ENCODE measurements at places on chromosomes 2 and 18.
A peak's percentile ranks its signal among the peaks of the same experiment; 100 is the strongest.

GRCh38 chr2:218400167-218400929 lies 680 bp downstream of the CTDSP1 start:
- peak; percentile 34 for DNase-seq

GRCh38 chr2:230453006-230453405 lies 37.0 kb downstream of the SP100 start:
- no peak for DNase-seq

GRCh38 chr2:15284614-15285013 lies 276.5 kb downstream of the NBAS start:
- DNase-seq, result no peak

GRCh38 chr18:46311491-46311890 lies 207.3 kb downstream of the HAUS1 start:
- DNase-seq, result no peak

DNA sequence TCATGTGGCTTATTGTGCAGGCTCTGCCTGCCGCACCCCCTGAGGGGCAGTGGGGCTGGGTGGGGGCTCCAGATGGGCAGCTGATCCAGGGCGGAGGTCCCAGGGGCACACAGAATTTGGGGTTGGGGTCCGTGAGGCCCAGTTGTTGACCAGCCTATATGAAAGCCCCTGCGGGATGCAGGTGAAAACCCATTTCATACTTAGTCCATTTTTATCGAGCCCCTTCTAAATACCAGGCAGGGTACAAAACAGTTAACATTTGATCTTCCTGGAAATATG lies 30.6 kb downstream of the MYO7B start:
- DNase-seq, result no peak

GRCh38 chr2:190913725-190914124 lies 33.1 kb downstream of the GLS start:
- DNase-seq, result no peak

DNA sequence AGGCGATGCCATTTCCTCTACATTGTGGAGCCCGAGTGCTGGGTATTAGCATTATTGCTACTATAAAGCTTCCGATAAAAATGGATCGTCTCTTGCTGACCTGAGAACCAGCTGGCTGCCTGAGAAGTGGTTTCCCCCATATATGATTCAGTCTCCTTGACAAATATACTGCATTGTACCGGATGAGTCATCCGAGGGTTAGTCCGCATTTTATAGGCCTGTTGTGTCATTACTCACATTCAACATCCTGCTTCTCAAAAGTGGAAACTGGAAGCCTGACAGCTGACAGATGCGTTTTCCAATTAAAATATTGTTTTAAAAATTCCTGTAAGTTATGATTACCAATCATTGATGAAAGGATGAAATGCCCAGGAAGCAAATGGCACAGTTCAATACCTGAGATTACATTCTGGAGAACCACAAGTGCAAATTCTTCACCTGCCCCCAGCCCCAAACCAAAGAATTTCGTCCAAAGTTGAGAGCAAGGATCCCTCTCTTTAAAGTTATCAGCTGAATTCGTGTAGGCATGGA lies 65.7 kb downstream of the SPRED2 start:
- DNase-seq, result peak; percentile 28

DNA sequence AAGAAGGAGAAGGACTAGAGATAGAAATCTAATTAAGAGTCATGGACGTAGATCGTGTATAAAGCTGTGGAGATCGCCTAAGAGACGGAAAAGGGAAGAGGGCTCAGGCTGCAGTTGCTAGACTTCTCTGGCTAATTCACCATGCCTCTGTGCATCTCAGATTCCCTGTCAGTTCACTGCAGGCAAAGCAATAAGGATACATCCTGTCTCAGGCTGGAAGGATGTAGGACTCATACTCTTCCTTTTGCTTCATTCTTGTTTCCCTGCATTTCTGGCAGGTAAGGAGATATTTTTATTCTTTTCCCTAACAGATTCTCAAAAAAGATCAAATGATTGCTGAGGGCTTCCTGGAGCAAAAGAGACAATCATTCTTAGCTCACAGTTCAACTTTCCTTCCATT lies 112.5 kb downstream of the AP1S3 start:
- no peak for DNase-seq

- DNase-seq, result no peak
Measured at GRCh38 chr2:173145454-173145853, 69.8 kb downstream of the MAP3K20 start.

DNA sequence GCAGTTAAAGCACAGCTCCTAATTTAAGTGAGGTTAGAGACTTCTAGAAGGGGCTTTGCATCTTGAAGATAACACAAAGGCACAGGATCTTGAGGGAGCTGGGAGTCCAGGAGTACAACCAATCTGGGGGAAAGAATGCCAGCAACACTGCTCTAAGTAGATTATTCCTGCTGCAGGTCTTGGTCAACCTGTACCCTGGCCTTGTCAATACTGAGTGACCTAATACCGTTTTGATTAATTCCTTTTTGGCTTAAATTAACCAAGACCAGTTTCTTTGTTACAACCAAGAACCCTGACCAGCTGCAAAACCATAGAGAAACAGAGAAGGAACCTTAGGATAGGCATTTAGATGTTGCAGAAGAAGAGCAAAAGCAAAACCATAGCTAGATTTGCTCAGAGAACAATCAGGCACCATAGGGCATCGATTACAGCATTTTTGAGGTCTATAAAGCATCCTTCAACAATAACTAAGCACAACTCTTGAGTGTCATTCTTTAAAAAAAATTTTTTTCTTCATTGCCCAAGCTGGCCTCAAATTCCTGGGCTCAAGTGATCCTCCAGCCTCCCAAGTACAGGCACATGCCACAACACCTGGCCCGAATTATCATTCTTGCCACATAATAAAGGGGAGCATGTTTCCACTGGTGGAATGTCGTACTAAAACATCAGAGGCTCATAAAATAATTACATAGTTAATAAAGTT lies 6.3 kb downstream of the STARD7 start:
- no peak for DNase-seq

DNA sequence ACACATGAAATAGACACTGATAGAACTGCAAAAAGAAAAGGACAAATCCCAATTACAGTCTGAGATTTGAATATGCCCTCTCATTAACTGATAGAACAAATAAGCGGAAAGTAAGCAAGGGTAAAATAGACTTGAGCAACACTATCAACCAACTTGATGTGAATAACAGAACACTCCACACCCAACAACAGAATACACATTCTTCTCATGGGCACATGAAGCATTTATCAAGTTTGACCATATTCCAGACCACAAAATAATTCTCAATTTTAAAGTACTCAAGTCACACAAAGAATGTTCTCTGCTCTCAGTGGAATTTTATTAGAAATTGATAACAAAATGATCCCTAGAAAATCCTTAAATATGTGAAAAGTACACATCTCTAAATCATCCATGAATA lies 19.0 kb downstream of the ETAA1 start:
- no peak for DNase-seq

DNA sequence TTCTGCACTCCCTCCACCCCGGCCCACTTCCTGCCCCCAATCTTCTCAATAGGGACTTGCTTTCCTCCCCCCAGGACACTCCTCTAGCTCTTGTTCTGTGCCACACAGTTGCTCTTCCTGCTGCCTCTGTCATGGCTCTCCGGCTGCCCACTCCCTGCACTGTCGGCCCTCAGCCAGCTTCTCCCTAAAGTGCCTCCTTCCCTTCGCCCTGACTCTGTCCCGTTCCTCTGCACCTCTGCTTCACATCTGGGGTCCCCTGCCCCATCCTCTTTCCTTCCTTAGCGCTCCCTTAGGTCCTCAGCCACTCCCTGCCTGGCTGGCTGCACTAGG lies 132.1 kb downstream of the CABLES1 start:
- DNase-seq, result no peak

DNA sequence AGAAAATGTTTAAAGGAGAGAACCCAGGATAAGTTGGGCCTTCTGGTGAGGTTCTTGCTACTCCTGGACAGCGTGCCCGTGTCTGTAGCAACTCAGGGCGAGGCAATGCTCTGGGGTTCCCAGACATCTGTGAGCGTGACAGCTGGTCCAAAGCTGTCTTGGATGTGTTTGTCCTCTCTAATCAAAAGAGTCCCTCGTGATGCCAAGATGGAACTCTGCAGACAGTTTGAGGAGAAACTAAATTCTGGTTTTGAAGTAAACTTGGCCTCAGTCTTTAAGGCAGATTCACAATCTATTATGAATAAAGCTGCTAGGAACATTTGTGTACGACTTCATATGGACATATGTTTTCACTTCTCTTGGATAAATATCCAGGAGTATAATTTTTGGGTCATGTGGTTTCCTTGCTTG lies 47.3 kb downstream of the TMEM17 start:
- DNase-seq, result no peak

- DNase-seq, result no peak
Measured at GRCh38 chr2:209334188-209335017, 89.4 kb upstream of the MAP2 start.

DNA sequence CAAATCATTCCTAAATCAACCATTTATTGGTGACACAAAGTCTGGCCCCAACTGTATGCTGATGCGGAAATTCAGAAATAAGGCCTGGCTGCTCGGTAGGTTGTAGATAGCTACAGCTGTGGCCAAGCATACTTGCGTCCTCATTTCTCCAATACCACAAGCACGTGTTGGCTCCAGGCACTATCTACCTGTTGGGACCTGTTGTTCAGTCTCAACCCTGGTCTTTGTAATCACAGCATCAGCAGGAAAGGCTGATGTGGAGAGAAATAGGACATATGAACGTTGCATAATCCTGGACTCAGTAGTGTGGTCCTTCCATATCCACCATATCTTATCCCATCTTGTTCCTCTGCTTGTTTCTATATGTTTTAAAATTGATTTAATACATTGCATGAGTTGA lies 212.6 kb downstream of the PMAIP1 start:
- no peak for DNase-seq

DNA sequence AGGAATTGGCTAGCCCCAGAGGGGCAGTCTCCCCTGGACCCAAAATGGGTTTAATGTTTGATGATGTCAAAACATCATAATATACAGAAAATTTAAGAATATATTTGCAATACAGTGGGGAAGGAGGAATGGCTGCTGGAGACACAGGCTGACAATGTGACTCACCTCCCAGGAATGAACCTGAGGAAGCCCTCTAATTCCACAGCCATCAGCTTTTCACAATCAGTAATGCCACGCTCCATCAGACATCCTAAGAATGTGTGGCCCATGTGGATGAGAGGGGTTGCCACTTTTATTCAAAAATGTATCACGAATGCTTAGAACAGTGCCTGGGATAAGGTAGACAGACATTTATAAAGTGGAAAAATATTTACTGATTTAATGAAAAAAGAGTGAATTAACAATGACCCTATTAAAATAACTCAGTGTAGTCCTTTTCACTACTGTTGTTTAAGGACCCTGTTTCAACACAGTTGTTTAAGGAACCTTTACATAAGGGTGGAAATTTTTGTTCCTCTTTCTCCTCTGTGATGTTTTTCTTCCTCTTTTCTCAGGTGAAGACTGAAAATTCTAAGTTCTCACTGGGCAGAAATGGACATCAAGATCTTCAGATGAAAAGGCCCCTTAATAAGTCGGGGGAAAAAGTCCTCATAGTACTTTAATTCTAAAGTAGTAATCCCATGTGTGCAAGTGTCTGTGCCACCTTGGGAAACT lies 17.5 kb upstream of the TMEM163 start:
- no peak for DNase-seq

- DNase-seq, result no peak
Measured at GRCh38 chr2:74261204-74261864, 62.9 kb downstream of the MTHFD2 start.

DNA sequence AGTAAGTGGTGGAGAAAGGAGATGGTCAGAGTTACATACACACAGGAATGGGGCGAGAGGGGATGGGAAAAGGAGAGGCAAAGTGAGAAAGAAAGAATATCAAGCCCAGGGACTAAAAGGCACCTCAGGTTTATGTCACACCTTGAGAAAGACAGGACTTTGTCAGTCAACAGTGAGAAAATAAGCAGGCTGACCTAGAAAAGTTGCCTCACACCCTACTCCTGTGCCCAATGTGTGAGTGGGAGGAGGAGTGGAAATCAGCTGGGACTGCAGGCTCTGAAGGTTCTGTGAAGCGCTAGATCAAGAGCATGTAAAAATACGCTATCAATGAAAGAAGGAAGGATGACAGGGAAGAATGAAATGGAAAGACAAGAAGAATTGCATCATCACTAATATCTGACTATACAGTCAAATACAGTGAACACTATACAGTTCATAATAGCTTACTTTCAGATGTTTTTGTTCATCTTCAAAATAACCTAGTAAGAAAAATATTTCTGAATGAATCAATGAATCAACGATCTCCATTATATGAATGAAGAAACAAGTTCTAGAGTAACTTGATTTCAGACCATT lies 10.7 kb downstream of the VPS54 start:
- no peak for DNase-seq

GRCh38 chr2:234309431-234309830 lies 187.4 kb downstream of the ARL4C start:
- DNase-seq, result no peak

DNA sequence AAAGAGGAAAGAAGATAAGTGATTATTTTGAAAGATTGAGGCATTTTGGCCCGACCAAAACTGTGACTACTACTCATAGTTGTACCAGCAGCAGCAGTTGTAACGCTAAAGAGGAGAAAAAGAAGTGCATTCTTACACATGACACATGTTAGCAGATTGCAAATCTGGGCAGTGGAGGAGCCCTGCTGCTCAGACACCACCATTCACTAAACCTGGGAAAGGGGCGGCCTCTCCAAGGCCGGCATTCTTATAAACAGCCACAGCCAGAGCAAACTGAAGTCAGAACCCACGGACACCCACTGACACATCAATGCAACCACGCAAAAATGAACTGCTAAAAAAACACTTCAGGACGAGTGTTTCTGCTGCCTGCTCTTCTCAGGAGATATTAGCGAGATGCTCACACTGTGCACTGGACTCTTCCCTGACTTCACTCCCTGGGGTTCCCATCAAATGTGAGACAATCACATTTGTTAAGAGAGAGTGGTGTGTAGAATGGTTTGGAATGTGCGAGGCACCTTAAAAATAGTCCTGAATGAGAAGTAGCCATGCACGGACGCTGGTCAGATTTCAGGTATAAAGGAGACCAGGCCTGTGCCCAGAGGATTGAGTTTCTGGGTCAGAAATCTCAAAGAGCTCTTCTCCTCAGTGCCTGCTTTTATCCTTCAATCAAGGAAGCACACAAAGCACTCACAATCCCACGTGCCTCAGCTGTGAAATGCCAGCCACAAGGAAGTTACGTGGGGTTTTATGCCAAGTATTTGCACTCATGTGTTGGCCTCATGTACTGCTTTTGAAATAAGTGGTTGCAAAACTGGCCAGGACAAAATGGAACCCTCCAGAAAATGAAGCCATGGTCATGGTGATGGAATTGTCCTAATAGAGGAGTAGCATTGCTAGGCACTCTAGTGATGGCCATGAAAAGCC lies 83.4 kb downstream of the MTCL1 start:
- DNase-seq, result no peak

DNA sequence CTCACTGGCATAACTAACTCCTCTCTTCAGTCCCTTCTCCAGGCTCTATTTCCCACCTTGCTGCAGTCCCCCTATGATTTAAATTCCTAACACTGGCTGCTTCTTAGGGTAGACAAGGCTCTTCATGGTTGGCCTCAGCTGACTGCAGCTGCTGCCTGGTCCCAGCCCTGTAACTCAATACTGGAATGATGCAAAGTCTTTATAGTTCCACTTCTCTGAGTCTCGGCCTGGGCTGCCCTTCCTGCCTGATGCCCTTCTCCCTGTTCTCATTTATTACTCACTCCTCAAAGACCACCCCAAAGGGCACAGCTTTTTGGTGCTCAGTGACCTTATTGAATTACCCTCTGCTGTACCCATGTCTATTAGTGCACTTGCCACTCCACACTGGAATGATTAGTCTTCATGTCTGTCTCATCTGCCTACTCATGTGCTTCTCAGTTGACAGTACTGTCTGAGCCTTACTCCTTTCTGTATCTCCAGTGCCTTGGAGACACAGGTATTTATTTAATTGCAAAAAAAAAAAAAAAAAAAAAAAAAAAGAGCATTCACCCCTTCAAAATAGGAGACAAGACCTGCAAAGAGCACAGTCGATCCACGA lies 199.4 kb upstream of the REV1 start:
- DNase-seq, result no peak

All from CD4-positive, alpha-beta T cell (primary cell).